ENCODE measurements at places on chromosomes 5 and 9.

DNA sequence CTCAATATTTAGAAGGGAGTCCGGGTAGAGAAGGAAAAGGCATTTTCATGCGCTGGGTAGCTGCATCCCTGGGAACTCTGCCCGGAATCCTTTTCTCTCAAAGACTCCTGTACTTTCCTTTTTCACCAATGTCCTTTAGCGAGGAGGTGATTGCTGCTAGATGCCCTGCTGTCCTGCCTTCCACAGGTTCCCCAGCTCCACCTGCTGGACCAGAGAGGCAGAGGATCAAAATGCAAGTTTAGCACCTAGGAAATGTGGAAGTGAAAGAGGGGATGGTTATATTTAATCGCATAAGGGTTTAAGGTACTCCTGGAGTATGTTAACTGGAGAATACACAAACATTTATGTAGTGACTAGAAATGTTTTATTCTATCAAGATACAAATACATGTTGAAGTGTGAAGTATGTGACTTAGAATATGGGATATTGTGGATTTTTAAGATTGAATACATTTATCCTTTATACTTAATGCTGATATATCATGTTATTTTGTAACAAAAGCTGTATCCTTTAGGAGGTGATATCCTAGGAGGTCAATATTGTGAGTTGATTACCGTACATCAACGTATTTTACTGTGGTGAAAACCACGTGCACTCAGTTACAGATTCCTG lies 145.7 kb downstream of the ARHGAP26 start:
- no peak for DNase-seq

DNA sequence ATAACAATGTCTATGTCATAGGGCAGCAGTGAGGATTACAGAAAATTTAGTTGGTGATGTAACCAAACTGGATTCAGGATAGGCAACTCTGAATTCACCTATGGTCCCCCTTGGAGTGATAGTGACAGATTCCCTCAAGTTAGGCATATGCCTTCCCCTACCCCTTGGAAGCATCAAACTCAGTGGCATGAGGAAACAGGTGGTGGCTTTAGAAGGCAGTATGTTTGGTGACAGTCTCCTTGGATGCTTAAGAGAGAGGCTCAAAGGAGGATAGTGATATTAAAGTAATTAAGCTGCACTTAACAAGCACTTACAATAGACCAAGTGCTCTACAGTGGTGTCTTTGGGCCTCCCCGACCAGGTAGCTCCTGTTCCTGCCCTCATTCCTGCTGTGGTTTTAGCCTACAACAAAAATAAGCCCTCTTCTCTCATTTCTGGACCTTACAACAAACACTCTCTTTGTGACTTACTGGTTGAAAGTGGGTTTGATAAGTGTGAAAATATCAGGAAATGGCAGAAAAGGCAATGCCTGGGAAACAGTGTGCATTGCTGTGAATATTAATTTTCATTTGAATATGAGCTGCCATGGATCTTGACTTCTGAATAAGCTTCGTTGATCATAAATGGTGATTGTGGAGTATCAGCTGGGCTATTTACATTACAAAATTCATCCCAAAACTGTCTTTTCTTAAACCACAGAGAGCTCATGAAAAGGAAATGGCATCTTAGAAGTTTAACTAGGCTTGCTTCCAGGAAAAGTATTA lies 29.2 kb downstream of the NR4A3 start:
- no peak for DNase-seq

DNA sequence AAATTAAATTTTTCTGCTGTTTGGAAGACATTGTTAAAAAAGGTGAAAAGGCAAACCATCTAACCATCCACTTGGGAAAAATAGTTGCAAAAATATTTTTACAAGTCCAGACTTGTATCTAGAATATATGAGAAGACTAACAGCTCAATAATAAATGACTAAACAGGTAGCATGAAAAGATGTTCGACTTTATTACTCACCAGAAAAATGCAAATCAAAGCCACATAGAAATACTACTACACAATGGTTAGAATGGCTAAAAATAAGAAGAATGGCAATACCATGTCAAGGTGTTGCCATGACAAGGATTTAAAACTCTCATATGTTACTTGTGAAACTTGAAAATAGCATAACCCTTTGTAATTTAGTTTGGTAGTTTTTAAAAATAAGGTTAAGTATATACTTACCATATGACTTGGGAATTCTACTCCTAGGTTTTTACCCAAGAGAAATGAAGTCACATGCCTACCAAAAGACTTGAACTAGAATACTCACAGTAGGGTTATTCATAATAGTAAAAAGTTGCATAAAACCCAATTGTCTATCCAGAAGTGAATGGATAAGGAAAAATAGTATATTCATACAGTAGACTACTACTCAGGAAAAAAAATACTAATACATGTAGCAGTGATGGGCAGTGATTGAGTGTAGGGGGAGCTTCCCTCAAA lies 93.8 kb downstream of the VPS13A start:
- DNase-seq, result no peak

GRCh38 chr5:132498152-132498551 lies 7.6 kb upstream of the IRF1 start:
- DNase-seq, result peak; percentile 31

DNA sequence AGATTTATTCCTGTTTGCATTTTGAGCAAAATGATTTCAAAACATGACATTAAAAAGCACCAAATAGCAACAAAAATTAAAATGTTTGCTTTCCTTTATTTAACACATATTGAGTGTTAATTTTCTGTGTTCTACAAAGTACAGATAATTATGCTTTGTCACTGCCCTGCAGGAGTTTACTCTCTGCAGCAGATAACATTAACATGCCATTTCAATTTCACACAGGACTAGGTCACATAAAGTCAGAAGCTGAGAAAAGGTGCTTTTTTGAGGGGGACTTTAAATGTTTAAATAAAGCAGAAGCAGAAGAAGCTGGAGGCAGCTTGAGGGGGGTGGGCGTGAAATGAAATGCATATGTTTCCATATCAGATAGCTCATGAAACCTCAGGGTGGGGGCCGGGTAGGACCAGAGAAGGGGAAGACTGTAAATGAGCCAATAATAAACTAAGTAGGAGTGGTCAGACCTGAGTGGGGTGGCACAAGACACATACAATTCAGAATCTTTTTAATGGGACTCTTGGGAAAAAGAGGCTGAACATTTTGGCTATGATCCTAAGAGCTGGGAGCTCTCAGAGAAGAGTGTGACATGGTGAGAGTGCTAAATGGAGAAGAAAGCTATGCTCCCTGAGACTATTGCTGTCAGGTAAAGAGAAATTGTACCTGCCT lies 387.5 kb downstream of the FAM170A start:
- DNase-seq, result peak; percentile 4

DNA sequence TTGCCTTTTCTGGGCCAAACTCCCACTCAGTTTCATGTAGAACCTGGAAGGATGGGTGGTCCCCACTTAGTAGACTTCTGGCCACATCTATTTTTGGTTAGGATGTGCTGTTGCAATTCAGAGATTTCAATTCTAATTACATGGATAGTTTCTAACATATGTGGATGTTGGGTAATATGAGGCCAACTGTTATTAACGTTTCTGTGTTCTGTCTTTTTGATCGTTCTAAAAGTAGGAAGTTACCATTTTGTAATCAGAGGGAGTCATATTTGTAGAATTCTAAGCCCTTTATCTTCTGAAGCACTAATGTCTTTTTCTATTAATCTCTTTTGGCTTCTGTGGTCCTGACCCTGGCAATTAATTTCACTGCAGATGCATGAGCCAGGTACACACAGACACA lies 141.6 kb upstream of the SPEF2 start:
- DNase-seq, result no peak

DNA sequence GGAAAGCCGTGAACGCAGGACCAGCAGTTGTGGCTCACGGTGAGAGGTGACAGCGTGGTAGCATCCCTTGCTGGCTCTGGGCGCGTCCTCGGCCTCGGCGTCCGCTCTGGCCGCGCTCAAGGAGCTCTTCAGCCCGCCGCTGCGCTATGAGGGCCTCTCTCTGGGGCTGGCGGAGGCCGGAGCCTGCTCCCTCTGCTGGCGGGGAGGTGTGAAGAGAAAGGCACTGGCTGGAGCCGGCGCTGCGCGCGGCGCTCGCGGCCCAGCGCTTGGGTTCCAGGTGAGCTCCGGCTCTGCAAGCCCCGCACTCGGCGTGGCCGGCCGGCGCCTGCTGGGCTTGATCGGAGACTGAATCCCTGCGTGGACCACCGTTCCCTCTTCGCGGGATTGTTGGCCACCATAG lies 705.6 kb downstream of the SEMA5A start:
- no peak for DNase-seq

- DNase-seq, result no peak
Observed at GRCh38 chr5:16826379-16827125, 109.5 kb downstream of the MYO10 start.

DNA sequence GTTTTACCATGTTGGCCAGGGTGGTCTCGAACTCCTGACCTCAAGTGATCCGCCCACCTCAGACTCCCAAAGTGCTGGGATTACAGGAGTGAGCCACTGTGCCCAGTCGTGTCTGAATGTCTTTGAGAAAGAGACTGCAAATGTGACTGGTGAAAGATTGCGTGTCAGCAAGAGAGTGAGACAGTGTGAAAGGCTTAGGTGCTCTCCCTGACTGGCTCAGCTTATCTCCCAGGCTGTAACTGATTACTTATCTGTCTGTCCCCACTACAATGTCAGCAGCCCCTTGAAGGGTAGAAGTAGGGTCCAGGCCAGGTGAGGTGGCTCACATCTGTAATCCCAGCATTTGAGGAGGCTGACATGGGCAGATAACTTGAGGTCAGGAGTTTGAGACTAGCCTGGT lies 3.4 kb upstream of the FGFR4 start:
- DNase-seq, result no peak

Measured in fibroblast of skin of abdomen (primary cell).